Activated naive CD4-positive, alpha-beta T cell (primary cell): ENCODE measurements at places on chromosomes 4 and X.

GRCh38 chr4:152364883-152365282, 171.0 kb downstream of the FBXW7 start:
- DNase-seq = no peak

- DNase-seq = no peak
Measured at GRCh38 chr4:70927502-70928137, 25.5 kb downstream of the MOB1B start.

- DNase-seq = no peak
Measured at GRCh38 chr4:60857130-60857753, 342.9 kb upstream of the ADGRL3 start.

DNA sequence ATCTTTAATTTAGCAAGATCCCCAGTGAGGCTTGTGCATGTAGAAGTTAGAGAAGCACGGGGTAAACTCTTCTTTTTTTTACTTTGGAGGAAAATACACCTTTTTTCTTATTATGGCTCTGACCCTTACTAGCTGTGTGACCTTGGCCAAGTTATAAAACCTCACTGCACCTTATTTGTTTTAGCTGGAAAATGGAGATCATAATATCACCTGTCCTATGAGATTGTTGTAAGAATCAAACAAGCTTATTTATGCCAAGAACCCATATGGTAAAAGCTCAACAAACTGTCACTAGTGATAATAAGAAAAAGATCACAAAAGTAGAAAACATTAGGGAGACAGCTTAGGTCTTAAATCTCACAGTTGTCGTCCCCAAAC, 126.6 kb downstream of the PTTG2 start:
- DNase-seq = no peak

- no peak for DNase-seq
Measured at GRCh38 chr4:68463796-68464195, 16.5 kb downstream of the TMPRSS11E start.

DNA sequence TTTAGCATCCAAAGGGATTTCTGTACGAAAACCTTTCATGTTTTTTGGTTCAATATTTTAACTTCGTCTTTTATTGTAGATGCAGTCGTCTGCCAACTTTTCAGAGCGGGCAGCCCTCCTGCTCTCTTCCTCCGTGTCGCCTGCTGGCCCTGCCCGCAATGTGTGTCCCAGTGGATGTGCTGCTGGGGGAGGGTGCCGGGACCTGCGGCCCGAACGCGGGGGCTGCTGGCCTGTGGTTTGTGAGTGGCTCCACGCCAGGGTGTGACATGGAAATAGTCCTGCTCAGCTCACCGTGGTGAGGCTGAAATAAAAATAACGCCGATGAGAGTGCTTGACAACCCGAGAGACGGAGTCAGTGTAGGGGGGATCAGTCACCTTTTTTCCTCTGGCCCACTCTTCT, 59.7 kb upstream of the GRPEL1 start:
- DNase-seq = no peak

DNA sequence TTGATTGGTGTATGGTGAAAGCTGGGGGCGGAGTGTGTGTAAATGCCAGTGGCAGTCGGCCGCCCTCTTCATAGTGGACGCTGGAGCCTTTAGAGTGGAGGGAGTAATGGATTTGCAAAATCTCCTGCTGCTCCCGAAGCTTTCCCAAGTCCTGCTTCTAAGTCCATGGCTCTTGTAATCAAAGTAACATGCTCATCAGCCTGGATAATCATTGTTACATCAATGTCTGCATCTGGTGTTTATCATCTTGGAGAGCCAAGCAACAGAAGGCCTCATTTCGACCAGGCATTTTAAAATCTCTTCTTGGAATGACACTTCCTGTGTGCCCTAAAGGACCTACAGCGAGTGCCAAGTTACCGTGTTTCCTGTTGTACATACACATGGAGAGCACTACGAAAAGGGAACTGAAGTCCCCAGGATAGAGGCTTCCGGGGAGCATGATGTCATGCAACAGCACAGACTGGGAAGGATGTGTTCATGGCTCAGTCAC, 32.2 kb downstream of the UNC5C start:
- no peak for DNase-seq

- DNase-seq = no peak
Measured at GRCh38 chrX:145393702-145394235, 146.5 kb downstream of the SPANXN1 start.

GRCh38 chrX:63350465-63350877, 661 bp downstream of the SPIN4 start:
- no peak for DNase-seq

DNA sequence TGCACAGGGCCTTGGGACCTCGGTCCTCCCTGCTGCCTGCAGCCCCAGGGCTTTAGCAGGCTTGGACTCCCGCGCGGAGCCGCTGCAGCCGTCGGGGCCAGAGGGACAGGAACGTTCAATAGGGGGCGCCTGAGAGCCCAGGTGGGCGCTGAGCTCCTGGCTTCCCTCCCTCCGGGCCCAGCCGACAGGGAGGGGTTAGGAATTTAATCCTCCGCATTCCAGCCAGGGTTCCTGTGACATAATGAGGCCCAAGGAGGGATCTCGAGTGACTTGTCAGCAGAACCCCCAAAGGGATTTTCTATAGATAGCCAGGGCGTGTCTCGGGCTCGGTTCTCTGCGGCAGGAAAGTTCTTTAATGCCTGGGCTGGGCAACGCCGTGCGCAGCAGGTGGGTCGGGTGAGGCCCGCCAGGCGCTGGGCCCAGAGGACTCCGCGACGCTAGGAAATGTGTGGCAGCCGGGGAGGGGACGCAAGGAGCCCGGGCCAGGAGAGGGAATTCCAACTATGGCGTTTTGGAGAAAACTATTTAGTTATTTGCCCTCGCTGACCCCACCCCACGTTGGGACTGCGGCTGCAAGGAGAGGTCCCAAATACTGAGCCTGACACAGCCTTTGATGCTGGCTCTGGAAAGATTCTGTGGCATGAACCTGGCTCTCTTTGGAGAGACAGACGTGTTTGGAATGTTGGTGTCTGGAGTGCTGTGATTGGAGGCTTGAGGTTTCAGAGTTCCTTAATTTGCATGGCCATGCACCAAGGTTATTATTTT, 285.2 kb upstream of the GATB start:
- DNase-seq = peak; percentile 4

DNA sequence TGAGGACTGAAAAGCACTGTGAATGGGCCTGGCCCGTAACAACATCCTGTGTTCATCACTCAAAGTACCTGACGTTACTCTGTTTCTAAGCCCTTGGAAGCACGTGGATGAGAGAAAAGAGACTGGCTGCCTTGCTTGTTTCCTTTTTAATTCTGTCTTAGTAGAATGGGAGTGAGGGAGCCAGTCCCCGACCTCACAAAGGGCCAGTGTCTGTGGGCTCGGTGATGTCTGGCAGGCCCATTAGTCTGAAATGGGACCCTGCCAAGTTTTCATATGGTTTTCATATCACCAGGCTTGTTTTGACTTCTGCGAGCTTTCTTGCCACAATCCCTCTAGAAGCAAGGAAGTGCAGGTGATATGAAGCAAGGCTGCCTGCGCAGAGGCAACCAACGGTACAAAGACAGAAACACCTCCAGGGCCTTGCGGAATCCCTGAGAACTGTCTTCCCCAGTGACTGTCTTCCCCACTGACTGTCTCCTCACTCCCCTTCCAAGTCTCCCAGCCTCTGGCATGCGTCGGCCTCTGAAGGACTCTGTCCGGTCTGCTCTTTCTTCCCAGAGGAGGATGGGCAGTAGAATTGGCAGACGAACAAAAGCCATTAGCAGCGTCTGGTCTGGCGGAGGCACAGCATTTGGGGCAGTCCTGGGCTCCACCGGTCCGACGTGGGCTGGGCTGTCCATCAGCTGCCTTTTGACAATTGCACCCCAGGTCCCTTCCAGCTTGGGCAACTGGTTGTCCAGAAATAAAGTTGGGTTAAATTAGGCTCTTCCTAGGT, 20.2 kb upstream of the RASL11B start:
- no peak for DNase-seq

DNA sequence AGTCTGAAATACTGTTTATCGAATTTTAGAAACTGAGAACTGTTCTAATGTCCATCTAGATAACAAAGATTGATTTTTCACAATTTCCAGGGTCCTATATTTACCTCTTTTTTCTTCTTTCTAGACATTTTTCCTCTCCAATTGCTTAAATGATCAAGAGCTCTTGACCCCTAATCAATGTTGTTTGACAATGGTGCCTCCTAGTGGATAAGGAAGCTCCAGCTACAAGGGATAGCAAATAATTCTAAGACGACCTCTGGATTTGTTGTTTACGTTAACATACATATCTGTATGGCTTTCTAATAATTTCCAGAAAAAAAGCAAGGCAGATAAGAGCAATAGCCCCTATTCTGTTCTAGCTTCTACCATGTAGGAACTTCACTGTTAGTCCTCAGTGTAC, 35.8 kb downstream of the GPR82 start:
- no peak for DNase-seq

DNA sequence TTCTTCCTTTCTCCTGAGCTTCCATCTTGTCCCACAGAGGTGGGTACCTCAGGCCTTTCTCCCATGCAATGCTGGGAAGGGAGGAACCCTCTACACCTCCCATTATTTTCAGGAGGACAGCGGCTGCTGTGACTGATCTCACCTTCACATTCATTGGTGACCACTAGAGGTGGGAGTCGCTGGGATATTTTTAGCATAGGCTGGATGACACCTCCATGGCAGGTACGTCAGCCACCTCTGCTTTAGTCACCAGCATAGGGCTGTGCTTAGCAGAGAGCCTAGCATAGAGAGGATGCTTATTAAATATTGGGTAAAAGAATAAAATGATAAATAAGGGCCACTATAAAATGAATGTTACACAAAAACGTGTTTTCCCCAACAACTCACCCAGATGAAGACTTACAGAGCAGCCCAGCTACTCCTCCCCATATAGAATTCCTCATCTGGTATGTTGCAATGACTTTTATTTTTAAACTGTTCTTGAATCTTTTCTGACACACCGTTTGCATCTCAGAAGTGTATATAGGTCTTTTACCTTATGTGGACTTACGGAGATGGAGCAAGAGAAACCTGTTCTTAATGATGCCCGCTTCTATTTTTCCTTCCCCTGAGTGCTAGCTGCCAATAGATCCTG, 60.9 kb upstream of the SORBS2 start:
- no peak for DNase-seq

GRCh38 chrX:134469486-134469885, 9.5 kb downstream of the HPRT1 start:
- no peak for DNase-seq

- DNase-seq = no peak
Measured at GRCh38 chr4:102678695-102679335, 82.0 kb downstream of the MANBA start.

DNA sequence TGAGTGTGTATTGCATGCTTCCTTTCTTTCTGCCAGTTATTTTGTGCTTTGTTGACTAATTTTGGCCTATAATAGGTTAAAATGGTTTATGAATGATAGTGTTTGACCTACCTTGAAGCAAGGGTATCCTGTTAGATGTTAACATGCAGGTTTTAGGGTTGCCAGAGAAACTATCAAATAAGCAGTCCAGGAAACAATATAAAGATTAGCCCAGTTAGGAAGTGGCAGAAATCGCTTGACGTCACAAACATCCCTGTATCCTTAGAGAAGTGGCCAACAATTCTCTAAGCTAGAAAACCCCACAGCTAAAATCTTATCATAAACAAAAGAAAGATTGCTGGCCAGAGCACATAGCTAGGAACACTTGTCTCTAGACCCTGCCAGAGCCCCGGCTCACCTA, 3.8 kb downstream of the NAP1L5 start:
- DNase-seq = no peak

- DNase-seq = no peak
Measured at GRCh38 chr4:3070709-3071500, 3.4 kb downstream of the HTT-AS start.

DNA sequence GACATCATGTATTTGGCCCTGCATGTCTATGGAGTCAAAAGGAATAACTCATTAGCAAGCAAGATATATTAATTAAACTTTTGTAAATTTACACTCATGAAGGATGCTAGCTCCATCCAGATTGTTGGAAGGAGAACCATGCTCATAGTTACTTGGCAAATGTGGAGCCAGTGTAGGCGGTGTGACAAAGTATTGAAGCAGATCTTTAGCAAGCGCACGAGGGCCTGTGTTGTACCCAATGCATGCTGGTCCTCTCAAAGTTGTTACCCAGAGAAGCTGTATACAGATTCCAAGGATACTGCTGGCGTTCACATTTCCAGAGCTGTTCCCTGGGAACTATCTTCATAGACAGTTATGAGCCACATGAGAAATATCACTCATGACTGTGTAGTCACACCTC, 196.4 kb upstream of the MBNL3 start:
- no peak for DNase-seq

DNA sequence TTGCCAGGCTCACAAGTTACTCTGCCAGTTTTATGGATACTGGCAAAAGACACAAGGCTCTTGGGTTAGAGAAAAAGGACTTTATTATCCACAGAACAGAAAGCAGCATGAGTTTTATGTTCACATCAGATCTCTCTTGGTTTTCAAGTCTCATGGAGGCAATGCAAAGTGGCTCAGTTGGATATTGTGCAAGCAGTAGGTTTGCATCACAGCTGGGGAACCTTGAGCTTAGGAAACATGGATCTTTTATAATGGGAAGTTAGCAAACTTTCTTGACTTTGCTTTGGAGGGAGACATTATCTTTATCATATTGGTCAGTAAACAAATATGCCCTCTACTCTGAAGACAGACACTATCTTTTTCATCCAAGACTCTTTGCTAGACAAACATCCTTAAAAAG, 109.2 kb upstream of the GRPR start:
- no peak for DNase-seq
